ENCODE measurements at places on chromosomes 5 and 9. TPM values are rescaled to one million over a fixed set of nuclear protein-coding genes. Genes with fewer than 3 reads are reported as not detected.

INSL4 gene
- not detected for total RNA-seq

RFESD gene
- 2.2 TPM for total RNA-seq

COL5A1 gene
- total RNA-seq: 659 TPM

PNPLA7 gene
- total RNA-seq: 2.0 TPM

FAM78A gene
- total RNA-seq: 0.69 TPM

SLC22A4 gene
- 0.78 TPM for total RNA-seq

AQP7 gene
- total RNA-seq: not detected

HAVCR2 gene
- total RNA-seq: 0.33 TPM

SLC34A1 gene
- not detected for total RNA-seq

SOHLH1 gene
- not detected for total RNA-seq

CCNO gene
- 1.1 TPM for total RNA-seq

FBXL7 gene
- total RNA-seq: 6.3 TPM

PHF24 gene
- total RNA-seq: 0.10 TPM

SPAAR gene
- total RNA-seq: 0.26 TPM

GAS1 gene
- 11.6 TPM for total RNA-seq

NR5A1 gene
- not detected for total RNA-seq
